ENCODE measurements at places on chromosomes 16 and 17.

GRCh38 chr17:48787828-48788227 is 29.2 kb downstream of the TTLL6 start:
- no peak for DNase-seq

GRCh38 chr16:20871258-20871657 is 28.9 kb downstream of the DCUN1D3 start:
- DNase-seq: no peak

DNA sequence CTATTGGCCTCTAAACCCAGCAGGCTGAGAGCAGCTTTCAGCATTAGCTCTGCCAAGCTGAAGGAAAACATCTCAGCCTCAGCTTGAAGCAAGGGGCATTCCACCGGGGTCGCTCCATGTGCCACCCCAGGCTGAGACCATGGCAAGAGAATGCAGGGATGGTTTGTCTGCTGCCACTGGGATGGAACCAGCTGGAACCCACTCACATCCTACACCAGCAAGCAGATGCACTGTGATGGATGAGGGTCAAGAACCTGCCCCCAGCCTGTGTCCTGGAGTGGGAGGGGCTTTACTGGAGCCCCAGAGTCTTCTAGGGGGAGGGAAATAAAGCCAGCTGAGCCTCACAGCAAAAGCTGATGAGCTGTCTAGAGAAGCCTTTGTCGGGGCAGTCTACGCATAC is 51.9 kb downstream of the C16orf95 start:
- DNase-seq: no peak

GRCh38 chr16:86455116-86455515 is 55.2 kb upstream of the FOXF1 start:
- DNase-seq: no peak

DNA sequence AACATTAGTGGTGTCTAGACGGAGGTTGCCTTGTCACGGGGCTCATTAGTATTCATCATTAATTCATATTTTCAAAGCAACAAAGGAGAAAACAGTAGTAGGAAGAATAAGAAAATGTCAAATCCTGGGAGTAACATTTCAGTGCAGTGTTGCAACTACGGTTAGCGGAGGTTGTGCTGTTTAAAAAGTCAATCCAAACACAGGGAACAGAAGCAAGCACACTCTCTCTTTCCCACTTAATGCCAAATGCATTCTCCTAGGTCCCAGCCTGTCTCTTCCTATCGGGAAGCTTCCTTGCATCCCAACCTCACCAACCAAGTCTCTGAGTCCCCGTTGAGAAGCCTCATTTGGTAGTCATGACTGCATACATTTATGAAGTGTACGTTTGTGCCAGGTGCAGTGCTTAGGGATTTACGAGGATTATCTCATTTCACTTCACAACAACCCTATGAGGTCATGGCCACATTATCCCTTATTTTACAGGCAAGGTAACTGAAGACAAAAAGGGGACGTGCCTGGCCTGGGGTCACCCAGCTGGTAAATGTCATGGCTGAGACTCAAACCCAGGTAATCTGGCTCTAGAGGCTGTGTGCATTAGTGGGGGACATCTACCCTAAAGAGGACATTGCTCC is 283.6 kb upstream of the SALL1 start:
- DNase-seq: no peak

GRCh38 chr17:55420776-55421178 is 858 bp downstream of the MMD start:
- peak; percentile 43 for DNase-seq

DNA sequence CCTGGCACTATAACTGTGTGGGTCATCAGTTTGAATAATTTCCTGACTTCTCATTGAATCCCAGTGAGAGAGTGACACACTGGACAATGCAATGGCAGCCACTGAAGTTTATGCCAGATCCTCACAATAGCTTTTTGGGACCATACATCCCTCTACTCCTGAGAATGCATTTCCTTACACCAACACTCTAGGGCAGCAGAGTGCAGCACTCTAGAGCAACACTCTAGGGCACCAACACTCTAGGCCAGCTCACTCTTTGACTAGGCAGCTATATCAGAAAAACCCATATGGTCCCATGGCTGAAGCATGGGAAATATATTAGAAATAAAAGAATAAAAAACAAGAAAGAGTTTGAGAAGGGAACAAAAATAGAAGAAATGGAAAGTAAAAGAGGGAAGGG is 309.2 kb downstream of the MAP2K6 start:
- DNase-seq: no peak

- DNase-seq: no peak
Observed at GRCh38 chr17:3978421-3979289, 14.4 kb upstream of the ATP2A3 start.

DNA sequence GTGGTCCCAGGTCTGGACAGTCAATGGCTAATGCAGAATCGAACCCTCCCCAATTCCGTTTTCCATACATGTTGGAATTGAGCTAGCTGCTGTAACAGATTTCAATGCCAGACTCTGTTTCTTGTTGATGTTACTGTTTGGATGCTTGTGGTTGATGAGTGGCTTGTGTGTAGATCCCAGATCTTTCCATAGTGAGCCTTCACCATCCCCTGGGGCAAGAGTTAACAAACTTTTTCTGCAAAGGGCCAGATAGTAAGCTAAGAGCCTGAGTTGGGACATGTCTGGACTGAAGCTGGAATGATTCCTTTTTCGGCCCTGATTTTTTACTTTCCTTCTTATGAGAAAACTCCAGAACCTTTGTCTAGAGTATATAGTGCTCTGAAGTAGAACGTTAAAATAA is 296.3 kb downstream of the CPPED1 start:
- no peak for DNase-seq

DNA sequence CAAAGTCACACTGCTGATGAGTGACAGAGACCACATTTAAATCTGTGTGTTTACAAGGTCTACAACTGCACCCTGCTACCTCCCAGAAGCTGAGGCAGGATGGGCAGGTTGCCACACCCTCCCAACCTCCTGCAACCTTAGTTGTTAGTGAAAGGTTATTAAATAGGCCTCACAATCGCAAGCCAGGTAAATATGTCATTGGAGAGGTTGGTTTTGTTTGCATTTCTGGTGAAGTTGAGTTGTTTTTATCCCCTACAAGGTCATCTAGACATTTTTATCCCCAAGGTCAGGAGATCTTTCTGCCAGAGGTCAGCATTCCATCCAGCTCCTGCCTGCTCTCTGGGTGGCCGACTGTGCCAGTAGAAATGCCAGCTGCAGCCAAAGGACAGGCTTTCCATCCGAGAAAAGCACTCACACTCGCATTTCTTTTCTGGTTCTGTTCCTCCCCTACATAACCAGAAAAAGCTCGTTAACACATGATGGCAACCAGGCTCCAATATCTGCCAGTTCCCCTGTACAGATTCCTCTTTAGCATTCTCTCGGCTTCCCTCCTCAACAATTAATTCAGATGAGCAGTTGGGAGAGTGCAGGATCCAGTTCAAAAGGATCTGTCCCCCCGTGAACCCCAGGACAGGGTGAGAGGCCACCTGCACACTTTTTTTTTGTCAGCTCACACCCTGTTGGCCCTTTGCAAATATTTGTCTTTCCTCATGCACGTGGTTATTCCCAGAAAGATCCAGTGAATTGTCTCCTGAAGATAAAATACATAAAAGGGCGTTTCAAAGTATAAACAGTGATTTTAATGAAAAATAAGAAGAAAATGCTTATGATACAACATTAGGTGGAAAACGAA is 562.8 kb downstream of the MAF start:
- no peak for DNase-seq

GRCh38 chr16:3140603-3141427 is 6.0 kb downstream of the ZNF213 start:
- no peak for DNase-seq

GRCh38 chr17:47257651-47258339 is 4.2 kb downstream of the ITGB3 start:
- peak; percentile 74 for DNase-seq

- no peak for DNase-seq
Observed at GRCh38 chr17:73759734-73760438, 115.6 kb upstream of the SDK2 start.

DNA sequence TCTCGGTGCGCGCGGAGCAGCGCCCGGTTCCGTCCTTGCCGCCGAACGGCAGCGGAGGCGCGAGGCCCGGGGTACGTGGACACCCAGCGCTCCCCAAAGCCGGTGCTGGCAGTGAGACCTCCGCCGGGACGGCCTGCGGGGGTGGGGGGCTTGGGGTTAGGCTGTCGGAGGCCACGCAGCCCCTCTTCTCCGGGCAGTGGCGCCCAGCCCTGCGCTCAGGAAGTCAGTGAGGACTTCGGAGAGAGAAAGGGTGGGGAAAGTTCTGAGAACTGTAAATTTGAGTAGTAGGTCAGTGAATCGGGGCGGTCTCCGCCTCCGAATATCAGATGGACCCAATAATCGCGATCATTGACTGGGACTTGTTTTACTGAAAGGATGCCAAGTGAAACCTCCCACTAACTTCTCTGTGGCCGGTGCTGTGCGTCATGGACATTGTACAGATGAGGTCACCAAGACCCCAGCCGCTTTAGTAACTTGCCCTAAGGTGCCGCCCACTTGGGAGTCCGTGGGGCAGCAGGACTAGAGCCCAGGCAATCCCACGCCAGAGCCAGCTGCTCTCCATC is 468 bp downstream of the IL4R start:
- DNase-seq: peak; percentile 51

- DNase-seq: no peak
Observed at GRCh38 chr16:57704011-57704904, 9.7 kb downstream of the DRC7 start.

GRCh38 chr17:349666-350065 is 2.9 kb downstream of the RPH3AL start:
- DNase-seq: no peak

- no peak for DNase-seq
Observed at GRCh38 chr17:57357830-57358430, 101.6 kb downstream of the MSI2 start.

DNA sequence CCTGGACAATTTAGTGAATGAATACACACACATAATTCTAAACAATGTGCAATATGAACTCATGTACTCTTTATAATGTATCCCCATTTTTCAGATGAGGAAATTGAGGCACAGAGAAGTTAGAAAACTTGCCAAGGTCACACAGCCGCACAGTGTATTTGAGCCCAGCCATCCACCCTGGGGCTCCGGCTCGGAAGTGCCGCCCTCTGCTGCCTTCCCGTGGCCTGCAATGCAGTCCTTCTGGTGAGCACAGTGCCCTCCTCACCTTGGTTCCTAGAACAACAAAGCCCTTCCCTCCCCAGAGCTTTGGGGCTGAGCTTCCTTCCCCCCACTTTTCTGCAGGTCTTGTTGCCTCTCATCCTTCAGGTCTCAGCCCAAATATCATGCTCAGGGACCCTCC is 63.7 kb downstream of the C16orf78 start:
- DNase-seq: no peak

GRCh38 chr17:6699997-6700947 is 12.9 kb downstream of the SLC13A5 start:
- no peak for DNase-seq

- DNase-seq: no peak
Observed at GRCh38 chr17:10041287-10041612, 136.2 kb upstream of the RCVRN start.

DNA sequence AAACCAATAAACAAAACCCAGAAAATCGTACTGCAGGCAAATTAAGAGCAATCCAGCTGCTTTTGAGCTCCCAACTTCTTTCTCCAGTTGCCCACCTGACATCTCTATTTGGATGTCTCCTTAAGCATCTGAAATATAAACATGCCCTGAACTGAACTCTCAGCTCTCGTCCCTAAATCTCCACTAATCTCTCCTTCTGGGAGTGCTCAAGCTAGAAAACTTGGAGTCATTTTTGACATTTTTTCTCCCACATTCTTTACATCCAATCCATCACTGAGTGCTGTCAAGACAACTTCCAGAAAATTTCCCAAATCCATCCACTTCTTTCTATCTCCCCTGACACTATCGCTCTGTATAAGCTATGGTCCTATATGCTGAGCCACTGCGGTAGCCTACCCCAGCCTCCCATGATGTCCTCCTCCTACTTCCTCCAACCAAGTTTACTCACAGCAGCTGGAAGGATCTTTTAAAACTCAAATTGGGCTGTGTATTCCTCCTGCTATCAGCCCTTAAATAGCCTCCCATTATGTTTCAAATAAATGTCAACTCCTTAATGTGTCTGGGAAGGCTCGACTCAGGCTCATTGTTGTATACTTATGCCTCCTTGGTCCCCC is 53.1 kb downstream of the HS3ST3B1 start:
- no peak for DNase-seq

DNA sequence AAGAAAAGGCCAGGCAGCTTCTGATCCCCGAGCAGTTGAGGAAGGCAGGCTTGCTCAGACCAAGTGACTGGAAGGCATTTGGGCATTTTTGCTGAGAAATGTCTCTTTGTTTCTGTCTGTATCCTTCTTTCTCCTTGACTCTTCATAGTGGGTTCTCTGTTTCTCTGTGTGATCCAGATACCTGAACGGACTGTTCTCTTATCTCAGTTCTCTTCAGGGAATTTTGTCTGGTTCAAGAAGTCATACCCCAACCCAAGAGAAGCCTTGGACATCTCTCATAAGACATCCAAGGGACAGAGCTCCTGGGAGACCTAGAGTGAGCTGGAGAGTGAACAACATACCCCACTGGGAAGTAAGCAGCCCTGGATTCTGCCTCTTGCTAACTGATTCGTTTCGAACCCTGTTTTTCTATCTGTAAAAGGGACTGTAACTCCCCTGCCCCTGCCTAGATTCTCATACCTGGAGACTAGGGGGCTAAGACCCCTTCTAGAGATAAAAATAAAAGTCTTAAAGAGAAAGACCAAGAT is 541 bp downstream of the CCL3 start:
- no peak for DNase-seq

- DNase-seq: no peak
Observed at GRCh38 chr16:19017179-19017578, 33.4 kb downstream of the TMC7 start.

GRCh38 chr17:1562176-1562643 is 382 bp downstream of the PITPNA start:
- DNase-seq: no peak

GRCh38 chr17:45353043-45353442 is 36.2 kb upstream of the MAP3K14 start:
- DNase-seq: peak; percentile 49

DNA sequence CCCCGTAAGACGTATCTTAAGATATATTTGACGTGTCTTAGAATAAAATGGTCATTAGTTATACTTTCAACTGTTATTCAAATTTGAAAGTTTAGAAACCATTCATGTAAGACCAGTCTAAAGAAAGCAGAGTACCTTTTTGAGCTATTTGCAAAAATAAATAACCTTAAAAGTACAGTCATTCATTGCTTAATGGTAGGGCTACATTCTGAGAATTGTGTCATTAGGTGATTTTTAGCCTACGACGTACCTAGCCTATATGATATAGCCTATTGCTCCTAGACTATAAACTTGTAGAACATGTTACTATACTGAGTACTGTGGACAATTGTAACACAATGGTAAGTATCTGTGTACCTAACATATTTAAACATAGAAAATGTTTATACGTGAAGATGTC is 139.2 kb downstream of the PHKB start:
- no peak for DNase-seq

GRCh38 chr17:332023-332422 is 20.6 kb downstream of the RPH3AL start:
- no peak for DNase-seq
